ENCODE measurements at places on chromosomes 3 and 15. TPM values are rescaled to one million over a fixed set of nuclear protein-coding genes. Genes with fewer than 3 reads are reported as not detected.

Gene NMB
- total RNA-seq: 0.58 TPM

Gene MCTP2
- total RNA-seq: 6.5 TPM

Gene PRR20G
- not detected for total RNA-seq

Gene MLF1
- total RNA-seq: 0.25 TPM

Gene PLA1A
- 13.5 TPM for total RNA-seq

Gene CHRM5
- not detected for total RNA-seq

Gene UROC1
- total RNA-seq: 112 TPM

Gene CERS3
- total RNA-seq: not detected

Gene BCHE
- total RNA-seq: 38.3 TPM

Gene NRG4
- total RNA-seq: 3.2 TPM

Gene ARPIN
- total RNA-seq: 6.2 TPM

Gene ABI3BP
- total RNA-seq: 2.6 TPM

Gene IMPG2
- 0.03 TPM for total RNA-seq

Gene GATM
- total RNA-seq: 570 TPM

Gene NPAP1
- 0.05 TPM for total RNA-seq

Gene UBA5
- total RNA-seq: 28.4 TPM

Gene CPNE9
- total RNA-seq: not detected

Gene TXNRD3
- 10.7 TPM for total RNA-seq

Gene STRIT1
- total RNA-seq: not detected

Gene FEZF2
- total RNA-seq: not detected

Gene COL6A5
- not detected for total RNA-seq

Gene PROS1
- 147 TPM for total RNA-seq

Gene SLC28A2
- total RNA-seq: 0.15 TPM

Measured in left lobe of liver (tissue), 2 donors.